ENCODE measurements at places on chromosomes 6 and 20. TPM values are rescaled to one million over a fixed set of nuclear protein-coding genes. Genes with fewer than 3 reads are reported as not detected.
A peak's percentile ranks its signal among the peaks of the same experiment; 100 is the strongest.

DNA sequence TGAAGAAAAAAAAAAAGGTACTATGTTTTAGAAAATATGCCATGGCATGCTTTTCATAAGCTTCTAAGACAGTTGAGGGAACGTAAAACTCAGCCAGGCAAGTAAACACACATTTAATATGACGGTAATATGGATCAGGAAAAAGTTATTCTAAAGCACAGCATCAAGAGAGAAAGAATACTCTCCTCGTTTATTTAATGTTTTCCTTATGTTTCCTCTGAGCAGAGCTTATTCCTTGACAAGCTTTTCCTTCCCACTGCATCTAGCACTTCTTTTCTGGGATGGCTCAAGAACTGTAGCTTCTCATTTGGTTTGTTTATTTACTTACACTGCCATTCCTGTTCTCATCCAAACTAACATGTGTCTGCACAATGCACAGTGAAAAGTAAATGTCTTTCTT, 2.7 kb upstream of the RSPO3 start:
- no peak for DNase-seq

DNA sequence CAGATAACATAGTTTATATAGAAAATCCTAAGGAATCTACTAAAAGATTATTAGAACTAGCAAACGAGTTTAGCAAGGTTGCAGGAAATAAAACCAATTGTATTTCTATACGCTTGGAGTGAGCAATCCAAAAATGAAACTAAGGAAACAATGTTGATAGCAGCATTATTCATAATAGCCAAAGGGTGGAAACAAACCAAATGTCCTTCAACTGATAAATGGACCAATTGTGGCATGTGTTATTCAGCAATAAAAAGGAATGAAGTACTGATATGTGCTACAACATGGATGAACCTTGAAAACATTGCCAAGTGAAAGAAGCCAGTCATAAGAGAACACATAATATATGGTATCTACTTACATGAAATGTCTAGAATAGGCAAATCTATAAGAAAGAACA, 101.0 kb upstream of the VSTM2L start:
- DNase-seq = no peak

- no peak for DNase-seq
Measured at GRCh38 chr20:5153612-5154542, 27.1 kb downstream of the CDS2 start.

DNA sequence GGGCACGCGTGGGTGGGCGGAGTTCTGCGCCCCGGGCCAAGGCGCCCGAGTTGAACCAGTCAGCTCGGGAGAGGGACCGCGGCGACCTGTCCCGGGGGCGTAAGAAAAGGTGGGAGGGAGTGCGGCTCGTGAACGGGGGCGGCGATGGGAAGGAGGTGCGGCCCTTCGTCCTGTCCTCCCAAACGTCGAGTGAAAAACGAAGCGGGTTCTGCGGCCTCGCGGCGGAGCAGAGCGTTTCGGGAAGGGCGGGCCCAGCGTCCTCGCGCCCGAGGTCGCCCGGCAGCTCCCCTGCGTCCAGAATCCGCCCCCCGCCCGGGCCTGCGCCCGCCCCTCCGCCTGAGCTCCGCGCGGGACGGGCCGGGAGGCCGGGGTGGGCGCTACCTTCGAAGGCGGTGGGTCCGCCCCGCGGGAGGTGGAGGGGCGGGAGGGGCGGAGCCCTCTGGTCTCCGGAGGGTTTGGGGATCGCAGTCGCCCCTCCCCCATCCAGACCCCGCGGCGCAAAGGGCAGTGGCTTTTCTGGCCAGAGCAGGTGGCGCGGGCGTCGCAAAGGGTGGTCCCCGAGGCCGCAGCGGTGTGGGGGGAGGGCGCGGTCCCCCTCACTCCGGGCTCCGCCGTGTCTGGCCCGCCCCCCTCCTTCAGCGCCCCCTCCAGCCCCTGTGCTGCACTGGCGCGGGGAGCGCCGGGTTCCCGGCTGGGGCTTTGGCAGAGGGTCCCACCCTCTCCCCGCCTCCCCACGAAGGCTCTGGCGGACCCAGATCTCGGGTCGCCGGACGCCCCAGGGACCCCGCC, 838 bp downstream of the STMN3 start:
- DNase-seq = no peak

- no peak for DNase-seq
Measured at GRCh38 chr6:45376310-45377042, 1.3 kb downstream of the SUPT3H start.

GRCh38 chr20:61723529-61724257, 342.0 kb downstream of the TAF4 start:
- no peak for DNase-seq

- no peak for DNase-seq
Measured at GRCh38 chr6:30093951-30094661, 18.5 kb upstream of the RNF39 start.

- no peak for DNase-seq
Measured at GRCh38 chr6:163753430-163753829, 338.9 kb downstream of the QKI start.

DNA sequence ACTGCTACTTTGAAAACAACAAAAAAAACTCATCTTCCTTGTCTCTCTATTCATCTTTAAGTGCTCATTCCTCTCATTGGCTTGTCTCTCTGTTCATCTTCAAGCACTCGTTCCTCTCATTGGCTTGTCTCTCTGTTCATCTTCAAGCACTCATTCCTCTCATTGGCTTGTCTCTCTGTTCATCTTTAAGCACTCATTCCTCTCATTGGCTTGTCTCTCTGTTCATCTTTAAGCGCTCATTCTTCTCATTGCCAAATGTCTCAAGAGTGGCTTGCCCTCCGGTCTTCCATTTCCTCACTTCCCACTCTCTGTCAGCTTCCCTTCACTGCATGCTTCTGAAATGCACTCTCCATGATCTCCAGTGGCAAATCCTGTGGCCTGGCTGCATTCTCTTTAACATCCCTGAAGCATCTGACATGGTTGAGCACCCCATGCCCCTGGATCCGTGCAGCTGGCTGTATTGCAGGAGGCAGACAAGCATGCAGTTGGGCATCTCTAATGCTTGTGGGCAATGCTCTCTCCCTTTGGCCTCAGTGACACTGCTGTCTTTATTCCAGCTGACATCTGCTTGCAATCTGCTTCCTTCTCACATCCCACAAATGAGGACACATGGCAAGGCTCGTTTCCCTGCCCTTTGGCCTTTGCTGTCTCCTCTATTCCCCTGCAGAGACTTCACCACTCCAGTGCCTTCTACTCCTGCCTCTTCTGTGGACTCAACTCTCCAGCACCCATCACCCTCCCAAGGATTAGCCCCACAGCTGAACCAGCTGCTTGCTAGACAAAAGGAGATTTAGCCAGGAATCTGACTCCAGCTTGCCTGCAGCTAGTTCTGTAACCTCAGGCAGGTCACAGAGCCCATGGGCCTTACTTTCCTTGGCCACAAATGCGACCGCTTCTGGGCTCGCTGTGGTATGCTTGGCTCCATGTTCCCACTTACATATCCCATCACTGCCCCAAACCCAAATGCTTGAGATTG, 143.2 kb upstream of the SNX9 start:
- DNase-seq = no peak

GRCh38 chr6:129008591-129008990, 125.7 kb downstream of the LAMA2 start:
- no peak for DNase-seq

DNA sequence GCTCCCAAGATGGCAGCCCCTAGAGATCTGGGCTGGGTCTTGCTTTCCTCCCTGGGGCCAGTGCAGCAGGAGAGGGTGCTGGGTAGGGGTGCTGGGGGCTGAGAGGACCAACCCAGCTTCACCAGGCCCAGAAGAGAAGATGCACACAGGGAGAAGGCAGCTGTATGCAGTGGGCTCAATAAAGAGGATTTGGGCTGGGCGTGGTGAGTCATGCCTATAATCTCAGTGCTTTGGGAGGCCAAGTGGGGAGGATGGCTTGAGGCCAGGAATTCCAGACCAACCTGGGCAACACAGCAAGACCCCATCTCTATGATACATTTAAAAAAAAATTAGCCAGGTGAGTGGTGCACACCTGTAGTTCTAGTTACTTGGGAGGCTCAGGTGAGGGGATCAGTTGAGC, 25.7 kb upstream of the EMILIN3 start:
- DNase-seq = no peak

GRCh38 chr20:52209154-52209571, 17.6 kb upstream of the ZFP64 start:
- DNase-seq = no peak

DNA sequence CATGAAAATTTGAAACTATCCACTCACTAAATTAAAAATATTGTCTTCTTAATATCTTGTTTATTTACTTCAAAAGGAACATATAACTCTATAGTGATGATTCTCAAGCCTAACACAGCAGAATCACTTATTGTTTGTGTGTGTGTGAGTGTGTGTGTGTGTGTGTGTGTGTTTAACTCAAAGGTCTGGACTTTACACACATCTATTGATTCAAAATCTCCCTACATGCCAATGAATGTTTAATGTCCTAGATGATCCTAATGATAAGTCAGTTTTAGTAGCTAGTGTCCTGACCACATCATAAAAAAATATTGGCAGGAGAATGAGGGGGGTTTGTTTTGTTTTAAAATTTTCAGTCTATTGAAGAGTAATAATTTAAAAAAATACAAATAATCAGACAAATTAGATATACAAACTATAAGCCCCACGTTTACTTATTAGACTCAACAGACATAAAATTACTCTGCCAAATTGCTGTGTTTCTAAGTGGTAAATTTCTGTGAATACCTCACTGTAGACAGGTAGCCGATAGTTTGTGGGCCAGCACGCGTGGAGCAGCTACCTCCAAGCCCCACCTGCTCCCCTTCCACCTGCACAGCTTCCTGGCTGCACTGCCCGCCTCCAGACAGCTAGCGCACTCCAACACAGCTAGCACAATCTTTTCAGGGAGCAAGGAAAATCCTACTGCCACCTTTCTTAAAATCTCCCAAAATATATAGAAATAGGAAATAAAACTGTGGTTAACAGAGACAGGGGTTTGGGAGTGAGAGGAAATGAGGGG, 349.6 kb downstream of the PKHD1 start:
- DNase-seq = no peak

DNA sequence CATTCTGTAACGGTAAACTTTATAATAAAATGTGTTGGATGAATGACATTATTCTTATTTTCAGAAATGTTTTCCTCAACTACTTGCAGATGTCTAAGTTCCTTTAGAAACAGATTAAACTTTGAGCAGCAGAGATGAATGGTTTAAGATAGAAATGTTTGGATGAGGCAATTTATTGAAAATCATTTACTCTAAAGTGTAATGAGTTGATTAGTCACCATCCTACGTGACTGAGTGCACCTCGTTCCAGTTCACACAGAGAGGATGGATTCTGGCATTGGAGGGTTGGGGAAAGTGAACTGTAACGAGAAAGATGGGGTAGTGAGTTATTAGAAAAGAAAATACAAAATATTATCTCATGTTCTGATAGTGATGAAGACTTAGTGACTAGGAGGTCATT, 28.7 kb downstream of the SMPDL3A start:
- DNase-seq = no peak

GRCh38 chr6:76043690-76044089, 28.8 kb downstream of the IMPG1 start:
- DNase-seq = no peak

DNA sequence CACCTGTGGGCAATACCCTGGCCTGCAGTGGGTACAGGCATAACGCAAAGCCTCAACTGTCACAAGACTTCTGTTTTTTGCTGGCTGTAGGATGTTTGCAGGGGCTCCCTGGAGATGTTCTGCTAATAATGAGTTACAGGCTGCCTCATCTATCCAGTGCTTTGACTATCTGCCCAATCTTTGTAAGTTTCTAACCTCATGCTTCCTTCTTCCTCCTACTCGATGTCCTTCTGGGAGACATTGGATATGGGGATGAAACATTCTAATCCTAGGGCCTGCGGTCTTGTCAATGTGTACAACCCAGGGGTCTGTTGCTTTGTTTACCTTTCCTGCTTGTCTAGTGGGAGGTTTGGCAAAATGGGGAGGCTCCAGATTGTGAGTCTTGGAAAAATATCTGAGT, 136.8 kb upstream of the TCF21 start:
- DNase-seq = no peak

GRCh38 chr20:15512916-15513315, 1060.3 kb downstream of the KIF16B start:
- no peak for DNase-seq

GRCh38 chr6:169684056-169684455, 17.8 kb downstream of the WDR27 start:
- no peak for DNase-seq

GRCh38 chr6:113805811-113806495, 51.2 kb upstream of the MARCKS start:
- DNase-seq = no peak

DNA sequence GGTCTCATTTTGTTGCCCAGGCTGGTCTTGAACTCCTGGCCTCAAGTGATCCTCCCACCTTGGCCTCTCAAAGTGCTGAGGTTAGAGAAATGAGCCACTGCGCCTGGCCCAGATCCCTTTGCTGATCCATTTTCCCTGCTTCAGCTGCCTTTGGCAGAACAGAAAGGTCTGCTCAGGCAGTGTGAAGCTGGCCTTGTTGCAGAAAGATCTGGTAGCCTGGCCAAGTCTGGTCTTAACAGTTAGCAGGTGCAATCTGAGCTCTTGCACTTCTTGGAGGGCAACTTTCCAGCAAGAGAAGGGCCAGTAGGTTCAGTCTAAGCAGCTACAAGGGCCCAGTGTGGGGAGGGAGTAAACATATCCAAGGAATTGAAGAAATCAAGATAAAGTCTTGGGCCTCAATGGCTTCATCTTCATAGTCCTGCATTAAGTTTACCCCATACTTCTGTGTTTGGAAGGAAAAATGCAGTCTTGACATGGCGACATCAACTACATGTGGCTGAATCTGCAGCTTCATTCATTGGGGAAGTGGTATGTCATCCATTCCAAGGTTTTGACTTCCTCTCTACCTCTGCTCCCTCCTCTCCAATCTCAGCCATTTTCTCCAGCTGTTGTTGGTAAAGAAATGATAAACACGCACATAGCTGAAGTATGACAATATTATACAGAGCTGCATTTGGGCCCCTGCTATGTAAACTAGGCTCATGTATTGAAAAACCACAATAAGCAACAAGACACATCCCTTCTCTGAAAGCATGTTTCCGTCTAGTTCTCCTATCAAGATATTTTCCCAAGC, 39.0 kb upstream of the NEDD9 start:
- peak; percentile 96 for DNase-seq

The SPTLC3 gene
- total RNA-seq = 5.5 TPM

The WASF1 gene
- 12.9 TPM for total RNA-seq

The RIMS1 gene
- total RNA-seq = 6.7 TPM

The SRSF12 gene
- not detected for total RNA-seq

The MYMX gene
- total RNA-seq = not detected

The CMTR1 gene
- total RNA-seq = 22.4 TPM

The HLA-DMA gene
- 10.3 TPM for total RNA-seq

The ZNF831 gene
- not detected for total RNA-seq

The LRFN2 gene
- not detected for total RNA-seq

The CRISP1 gene
- not detected for total RNA-seq
